ENCODE measurements at places on chromosomes 1 and 21.
A peak's percentile ranks its signal among the peaks of the same experiment; 100 is the strongest.

GRCh38 chr1:33985656-33986055 is 121.8 kb downstream of the HMGB4 start:
- DNase-seq, result peak; percentile 69

DNA sequence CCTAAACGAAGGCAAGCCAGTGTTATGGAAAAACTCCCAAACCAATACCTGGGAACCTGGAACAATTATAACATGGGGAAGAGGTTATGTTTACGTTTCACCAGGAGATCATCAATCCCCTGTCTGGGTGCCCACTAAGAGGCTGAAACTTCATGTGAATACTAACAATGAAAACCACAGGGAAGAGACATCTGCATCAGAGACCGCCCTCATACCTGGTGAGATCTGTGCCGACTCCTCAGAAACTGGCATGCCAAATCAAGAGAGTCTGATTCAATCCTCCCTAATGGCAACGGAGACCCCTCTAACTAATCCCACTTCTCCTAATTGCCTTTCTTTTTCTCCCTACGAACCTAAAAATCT is 163.2 kb downstream of the IER5 start:
- no peak for DNase-seq

- no peak for DNase-seq
Measured at GRCh38 chr21:28112511-28112910, 880.2 kb downstream of the LTN1 start.

- no peak for DNase-seq
Measured at GRCh38 chr1:208461680-208462079, 217.5 kb upstream of the PLXNA2 start.

- DNase-seq, result peak; percentile 43
Measured at GRCh38 chr1:6329851-6330250, 63.7 kb downstream of the ACOT7 start.

DNA sequence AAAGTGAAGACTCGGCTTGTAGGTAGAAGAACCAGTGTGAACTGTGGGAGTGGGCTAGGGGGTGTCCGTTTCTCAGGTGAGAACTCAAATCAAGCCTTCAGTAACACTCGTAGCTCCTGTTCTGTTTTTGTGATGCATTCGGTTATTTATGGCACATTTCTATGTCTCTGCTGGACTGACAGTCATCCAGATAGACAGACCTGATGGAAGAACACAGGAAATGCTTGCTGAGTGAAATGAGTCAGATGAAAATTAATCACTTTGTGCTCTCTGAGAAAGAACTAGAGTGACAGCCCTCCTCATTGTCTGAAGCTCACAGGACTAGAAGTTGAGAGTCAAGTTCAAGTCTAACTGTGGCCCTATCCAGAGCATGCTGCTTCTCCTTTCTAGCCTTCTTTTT is 360.1 kb upstream of the PLXNA2 start:
- DNase-seq, result peak; percentile 73

GRCh38 chr21:20902511-20902910 is 95.7 kb upstream of the NCAM2 start:
- no peak for DNase-seq

DNA sequence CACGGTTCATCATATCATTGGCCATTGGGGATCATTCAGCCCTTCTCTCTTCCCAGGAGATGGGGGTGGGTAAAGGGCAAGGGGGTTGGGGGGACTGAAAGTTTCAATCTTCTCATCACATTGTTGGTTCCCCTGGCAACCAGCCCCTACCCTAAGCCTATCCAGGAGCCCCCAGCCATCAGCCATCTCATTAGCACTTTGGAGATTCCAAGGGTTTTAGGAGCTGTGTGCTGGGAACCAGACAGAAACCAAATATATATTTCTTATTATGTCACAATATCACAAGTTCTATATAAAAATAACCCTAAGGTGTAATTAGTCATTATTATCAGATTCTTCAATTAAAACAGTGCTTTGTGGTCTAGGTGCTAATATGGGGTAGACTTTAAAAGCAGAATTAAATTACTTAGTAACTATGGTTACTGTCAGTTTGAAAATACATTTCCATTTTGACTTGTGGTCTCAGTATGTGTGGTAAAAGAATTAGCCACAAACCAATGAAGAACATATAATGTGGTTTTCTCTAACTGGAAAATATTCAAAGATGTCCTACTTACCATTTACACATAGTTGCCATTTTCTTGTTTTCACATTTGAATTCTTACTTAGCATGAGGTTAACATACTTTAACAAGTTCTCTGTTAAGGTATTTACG is 28.1 kb downstream of the IL23R start:
- DNase-seq, result no peak

- peak; percentile 80 for DNase-seq
Measured at GRCh38 chr1:171645553-171646248, 6.8 kb downstream of the MYOC start.

DNA sequence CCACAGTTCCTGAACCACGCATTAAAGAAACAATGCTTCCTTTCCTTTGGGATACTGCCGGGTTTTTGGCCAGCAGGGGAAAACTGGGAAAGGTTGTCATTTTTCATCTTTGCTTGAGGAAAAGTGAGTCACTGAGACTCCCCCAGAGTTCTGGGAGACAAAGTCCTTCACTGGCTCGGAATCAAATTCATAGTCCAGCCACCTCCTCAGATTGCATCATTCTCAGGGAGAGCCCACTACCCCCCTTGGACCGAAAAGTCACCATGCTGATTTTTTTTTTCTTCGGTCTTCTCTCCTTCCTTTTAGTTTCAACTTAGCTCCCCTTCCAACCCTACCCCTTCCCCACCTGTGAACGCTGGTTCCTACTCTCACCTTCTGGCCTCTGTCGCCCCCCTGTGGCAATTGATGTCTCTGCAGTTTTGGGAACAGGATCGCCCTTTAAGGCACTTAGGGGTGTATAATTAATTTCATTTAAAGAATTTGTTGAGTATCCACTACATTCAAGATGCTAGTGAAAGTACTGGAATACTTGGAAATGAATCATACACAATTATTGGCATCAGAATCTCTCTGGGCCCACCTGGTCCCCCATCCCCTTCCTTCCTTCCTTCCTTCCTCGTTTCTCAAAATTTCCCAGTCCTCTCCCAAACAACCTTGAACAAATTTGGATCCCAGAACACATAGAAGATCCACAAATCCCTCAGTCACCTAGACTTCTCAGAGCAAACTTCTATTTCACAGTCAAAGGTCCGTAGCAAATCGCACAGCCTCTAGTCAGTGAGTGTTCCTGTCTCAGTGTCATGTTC is 6.9 kb downstream of the ACKR1 start:
- peak; percentile 29 for DNase-seq

DNA sequence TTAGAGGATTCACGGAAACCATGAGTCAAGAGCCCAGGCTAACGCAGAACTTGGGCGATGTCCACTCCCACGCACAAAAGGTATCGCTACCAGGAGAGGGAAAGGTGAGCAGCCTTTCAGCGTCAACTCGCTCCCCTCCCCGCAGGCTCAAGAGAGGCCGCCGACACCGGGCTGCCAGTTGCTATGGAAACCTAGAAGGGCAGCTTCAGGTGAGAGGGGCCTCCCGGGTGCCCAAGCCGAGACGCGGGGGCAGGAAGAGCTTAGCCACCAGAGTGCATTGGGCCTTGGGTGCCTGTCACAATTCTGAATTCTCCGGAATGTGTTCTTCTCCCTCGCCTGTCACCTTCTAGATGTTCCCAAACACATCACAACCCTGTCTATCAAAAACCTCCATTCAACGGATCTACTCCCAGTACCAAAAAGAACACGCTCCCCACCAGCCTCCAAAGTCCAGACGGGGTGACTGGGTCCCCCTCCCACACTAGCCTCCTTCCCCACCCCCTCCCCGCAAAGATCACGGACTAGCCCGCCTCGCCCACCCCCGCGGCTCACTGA is 694 bp downstream of the MEAF6 start:
- DNase-seq, result peak; percentile 28

GRCh38 chr1:214446772-214447556 is 104.4 kb downstream of the PTPN14 start:
- peak; percentile 96 for DNase-seq

GRCh38 chr1:47189844-47190508 is at the start of gene PDZK1IP1:
TSS of gene PDZK1IP1 (minus strand) at chr1:47190036. CDS start at chr1:47189932, 104 bp downstream.
- DNase-seq, result peak; percentile 69

DNA sequence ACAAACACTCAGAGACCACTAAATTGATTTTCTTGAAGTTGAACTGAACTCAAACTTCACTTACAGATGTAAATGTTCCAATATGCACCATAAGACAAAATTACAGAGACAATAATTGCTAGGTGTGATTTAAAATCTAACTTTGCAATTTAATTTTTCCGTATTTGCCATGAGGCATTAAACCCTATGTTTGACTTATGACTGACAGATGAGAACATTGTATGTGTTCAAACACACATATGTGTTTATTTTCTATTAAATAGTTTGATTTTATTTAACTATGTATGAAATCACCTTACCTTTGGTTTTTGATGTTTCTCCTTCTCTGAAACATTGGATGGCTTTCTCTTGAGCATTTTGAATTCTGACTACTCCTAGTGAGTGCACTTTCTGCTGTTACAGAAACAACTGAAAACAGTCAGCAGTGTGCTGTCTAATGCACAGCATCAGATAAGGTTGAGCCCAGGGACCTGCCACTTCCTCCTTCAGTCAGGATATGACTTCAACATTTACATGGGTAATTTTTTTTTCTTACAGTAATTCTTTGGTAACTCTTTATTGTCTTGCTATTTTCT is at the start of gene SAMSN1:
Gene SAMSN1 (minus strand): TSS at position 410 of the 575 bp plus-strand sequence. CDS start 54 bp downstream, at position 356.
- DNase-seq, result no peak

- DNase-seq, result no peak
Measured at GRCh38 chr21:45328198-45329091, 40.8 kb upstream of the POFUT2 start.

GRCh38 chr1:51414811-51415210 is 84.4 kb upstream of the TTC39A start:
- DNase-seq, result no peak

GRCh38 chr1:198099755-198100154 is 57.0 kb upstream of the NEK7 start:
- DNase-seq, result no peak

- peak; percentile 68 for DNase-seq
Measured at GRCh38 chr1:150970808-150971582, 3.6 kb downstream of the CERS2 start.

GRCh38 chr1:95927061-95927460 is 693.1 kb downstream of the RWDD3 start:
- DNase-seq, result no peak

- no peak for DNase-seq
Measured at GRCh38 chr1:63813829-63814277, 40.0 kb downstream of the ROR1 start.

- no peak for DNase-seq
Measured at GRCh38 chr21:24737296-24737850, 869.9 kb downstream of the MRPL39 start.

DNA sequence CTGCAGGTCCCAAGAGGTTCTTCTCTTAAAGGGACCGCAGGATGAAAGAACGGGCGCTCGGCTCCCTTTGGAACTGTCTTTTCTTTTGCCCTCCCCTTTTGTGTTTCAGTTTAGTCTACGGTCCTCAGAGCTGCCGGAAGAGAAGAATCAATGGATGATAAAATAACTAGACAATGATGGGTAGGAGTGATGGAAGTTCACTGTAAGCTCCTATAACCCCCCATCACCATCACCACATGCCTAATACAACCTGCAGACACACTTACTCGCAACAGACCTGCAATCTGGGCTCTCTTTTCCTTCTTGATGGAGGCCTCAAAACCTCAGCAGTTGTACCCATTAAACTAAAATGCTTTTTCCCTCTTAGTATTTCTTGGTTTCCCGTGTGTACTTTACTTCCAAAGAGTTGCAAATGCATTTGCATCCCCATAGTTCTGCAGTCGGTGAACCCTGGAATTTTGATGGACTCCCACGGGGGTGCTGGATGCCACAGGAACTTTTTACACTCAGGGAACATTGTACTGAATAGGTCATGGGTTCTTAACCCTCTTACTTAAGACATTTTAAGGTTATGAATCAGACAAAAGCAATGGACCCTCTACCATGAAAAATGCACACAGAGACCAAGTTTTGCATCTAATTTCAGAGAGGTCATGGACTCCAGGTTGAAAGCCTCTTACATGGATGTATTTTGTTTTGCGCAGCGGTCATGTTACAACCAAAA is 633 bp upstream of the RFX5 start:
- peak; percentile 23 for DNase-seq

GRCh38 chr1:173489149-173489600 is 12.0 kb downstream of the PRDX6 start:
- DNase-seq, result peak; percentile 33

DNA sequence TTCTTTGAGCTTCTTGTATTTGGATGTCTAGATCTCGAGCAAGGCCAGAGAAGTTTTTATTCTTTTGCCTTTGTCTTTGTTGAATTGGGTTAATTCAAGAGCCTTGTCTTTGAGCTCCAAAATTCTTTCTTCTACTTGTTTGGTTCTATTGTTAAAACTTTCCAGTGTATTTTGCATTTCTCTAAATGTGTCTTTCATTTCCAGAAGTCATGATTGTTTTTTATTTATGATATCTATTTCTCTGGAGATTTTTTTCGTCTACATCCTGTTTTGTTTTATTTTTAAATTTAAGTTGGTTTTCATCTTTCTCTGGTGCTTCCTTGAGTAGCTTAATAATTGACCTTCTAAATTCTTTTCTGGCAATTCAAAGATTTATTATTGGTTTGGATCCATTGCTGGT is 61.8 kb downstream of the DTL start:
- no peak for DNase-seq

GRCh38 chr1:94753171-94753972 is 66.8 kb upstream of the SLC44A3 start:
- DNase-seq, result peak; percentile 44

DNA sequence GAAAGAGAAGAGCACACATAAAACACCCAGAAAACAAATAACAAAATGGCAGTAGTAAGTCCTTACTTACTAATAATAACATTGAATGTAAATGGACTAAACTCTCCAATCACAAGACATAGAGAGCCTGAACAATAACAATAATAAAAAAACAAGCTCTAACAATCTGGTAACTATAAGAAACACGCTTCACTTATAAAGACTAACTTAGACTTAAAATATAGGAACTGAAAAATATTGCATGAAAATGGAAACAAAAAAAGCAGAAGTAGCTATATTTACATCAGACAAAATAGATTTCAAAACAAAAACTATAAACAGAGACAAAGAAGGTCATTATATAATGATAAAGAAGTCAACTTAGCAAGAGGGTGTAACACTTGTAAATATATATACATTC is 83.1 kb upstream of the LYPLAL1 start:
- DNase-seq, result no peak

GRCh38 chr1:68409426-68409825 is 40.3 kb downstream of the RPE65 start:
- DNase-seq, result peak; percentile 34

- DNase-seq, result peak; percentile 57
Measured at GRCh38 chr1:97898948-97899347, 21.9 kb downstream of the DPYD start.

GRCh38 chr21:42463861-42464515 is 32.0 kb downstream of the RSPH1 start:
- peak; percentile 35 for DNase-seq
